ENCODE measurements at places on chromosomes 5 and 9.

- DNase-seq, result no peak
These were observed 599 bp downstream of the RAD1 start for GRCh38 chr5:34914671-34915138.

DNA sequence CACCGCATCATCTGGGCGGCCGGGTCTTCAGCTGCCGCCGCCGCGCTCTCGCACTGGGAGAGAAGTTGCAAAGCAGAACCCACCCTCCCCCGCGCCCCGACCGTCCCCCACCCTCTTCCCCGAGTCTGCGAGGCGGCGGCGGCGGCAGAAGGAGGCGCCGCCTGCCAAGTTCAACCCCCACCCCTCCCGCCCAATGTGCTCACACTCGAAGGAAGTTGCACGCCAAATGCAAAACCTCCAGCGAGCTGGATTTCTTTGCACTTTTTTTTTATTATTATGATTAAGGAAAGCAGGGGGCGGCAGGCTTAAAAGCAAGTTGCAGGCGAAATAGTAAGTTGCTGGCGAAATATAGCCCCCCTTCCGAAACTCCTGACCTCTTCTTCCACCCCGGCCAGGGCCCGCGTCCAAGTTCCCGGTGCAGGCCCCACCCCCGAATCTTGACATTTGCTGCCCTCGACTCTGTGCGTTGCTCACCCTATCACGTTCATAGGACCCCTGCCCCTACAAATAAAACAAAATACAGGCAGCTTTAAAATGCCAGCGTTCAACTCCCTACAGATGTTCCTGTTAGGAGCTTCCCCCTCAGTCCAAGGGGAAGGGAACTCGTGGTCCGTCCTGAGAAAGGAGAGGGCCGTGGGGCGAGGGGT is 1.1 kb upstream of the NR3C1 start:
- DNase-seq, result peak; percentile 60

GRCh38 chr5:85472749-85473148 is 1088.1 kb upstream of the EDIL3 start:
- no peak for DNase-seq

GRCh38 chr5:146788898-146789297 is 89.7 kb downstream of the PPP2R2B start:
- no peak for DNase-seq

DNA sequence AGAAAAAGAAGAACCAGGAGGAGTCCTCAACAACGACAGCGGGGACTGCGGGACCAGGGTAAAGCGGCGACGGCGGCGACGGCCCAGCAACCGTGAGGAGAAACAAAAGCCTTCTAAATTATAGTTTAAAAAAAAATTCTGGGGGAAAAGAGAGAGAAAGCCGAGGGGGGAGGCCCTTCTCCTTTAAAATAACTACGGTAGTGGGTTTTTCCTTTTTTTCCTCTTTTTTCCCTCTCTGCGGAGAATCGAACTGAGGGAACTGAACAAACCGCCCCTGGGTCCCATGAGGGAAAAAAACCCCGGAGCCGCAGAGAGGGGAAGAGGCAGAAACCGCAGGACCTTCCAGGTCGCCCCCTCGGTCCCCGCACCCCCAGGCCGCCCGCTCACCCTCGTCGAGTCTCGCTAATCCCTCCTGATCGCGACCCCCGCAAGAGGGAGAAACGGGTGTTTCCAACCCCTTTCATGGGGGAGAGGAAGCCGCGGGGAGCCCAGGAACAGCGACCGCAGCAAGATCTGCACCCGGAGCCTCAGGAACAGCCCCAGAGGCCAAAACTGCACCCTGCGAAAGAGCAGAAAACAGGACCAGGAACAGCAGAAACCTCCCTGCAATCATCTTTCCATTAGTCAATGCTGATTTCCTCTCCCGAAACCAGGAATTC is 453 bp downstream of the CPEB4 start:
- no peak for DNase-seq

GRCh38 chr5:170397059-170397458 is 7.9 kb upstream of the KCNMB1 start:
- no peak for DNase-seq

Data from stimulated activated CD8-positive, alpha-beta memory T cell treated with anti-CD3 and anti-CD28 coated beads, Interleukin-2, amount 100 ng/mL, for 1 hour (primary cell).